A549 treated with ZK216348 at 1 μM for 4 hours (cell line): ENCODE measurements at places on chromosomes 2 and 18. TPM values are rescaled to one million over a fixed set of nuclear protein-coding genes. Genes with fewer than 3 reads are reported as not detected.

LRP1B gene
- total RNA-seq: 0.02 to 0.09 TPM in 2 of 5 replicates, not detected in the others

MAPK4 gene
- total RNA-seq: 0.08 to 0.18 TPM (median 0.14 TPM) in 5 replicates

CHRNG gene
- total RNA-seq: not detected in 5 replicates

ANKRD30B gene
- total RNA-seq: not detected in 5 replicates

SGPP2 gene
- total RNA-seq: 0.24 to 0.46 TPM (median 0.38 TPM) in 5 replicates

PCARE gene
- not detected in 5 replicates for total RNA-seq

ALPI gene
- not detected in 5 replicates for total RNA-seq

SERPINB4 gene
- total RNA-seq: 0.17 to 0.25 TPM (median 0.18 TPM) in 3 of 5 replicates, not detected in the others

GALNT14 gene
- total RNA-seq: 37.1 to 50.5 TPM (median 47.5 TPM) in 5 replicates

RAB17 gene
- 0.16 to 0.33 TPM (median 0.28 TPM) in 4 of 5 replicates, not detected in the other for total RNA-seq

DNMT3A gene
- total RNA-seq: 5.6 to 9.9 TPM (median 7.7 TPM) in 5 replicates

CCDC74B gene
- 4.6 to 7.2 TPM (median 6.2 TPM) in 5 replicates for total RNA-seq

TLX2 gene
- 0.15 to 0.74 TPM (median 0.21 TPM) in 5 replicates for total RNA-seq

ALPG gene
- total RNA-seq: 0.20 to 0.38 TPM (median 0.22 TPM) in 4 of 5 replicates, not detected in the other

LGALSL gene
- total RNA-seq: 10.1 to 14.6 TPM (median 11.7 TPM) in 5 replicates

EVX2 gene
- total RNA-seq: not detected in 5 replicates
